ENCODE measurements at places on chromosomes 7 and 10.
A peak's percentile ranks its signal among the peaks of the same experiment; 100 is the strongest.

DNA sequence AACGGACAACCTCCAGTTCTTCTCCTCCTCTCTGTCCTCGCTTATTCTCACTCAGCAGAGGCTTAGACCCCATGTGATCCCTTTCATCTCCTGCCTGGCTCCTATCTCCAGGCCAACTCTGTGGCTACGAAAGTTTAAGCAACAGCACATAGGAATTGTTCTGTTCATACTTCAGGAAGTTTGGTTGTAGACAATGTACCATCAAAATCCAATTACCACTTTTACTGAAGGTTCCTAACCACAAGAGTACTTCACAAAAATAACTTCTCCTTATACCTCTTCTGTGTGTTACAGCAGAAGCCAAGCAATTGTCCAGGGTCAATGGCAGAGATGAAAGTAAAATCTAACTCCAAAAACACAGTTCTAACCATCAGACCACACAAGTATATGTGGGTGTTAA is 80.0 kb downstream of the SLC25A13 start:
- DNase-seq = no peak

DNA sequence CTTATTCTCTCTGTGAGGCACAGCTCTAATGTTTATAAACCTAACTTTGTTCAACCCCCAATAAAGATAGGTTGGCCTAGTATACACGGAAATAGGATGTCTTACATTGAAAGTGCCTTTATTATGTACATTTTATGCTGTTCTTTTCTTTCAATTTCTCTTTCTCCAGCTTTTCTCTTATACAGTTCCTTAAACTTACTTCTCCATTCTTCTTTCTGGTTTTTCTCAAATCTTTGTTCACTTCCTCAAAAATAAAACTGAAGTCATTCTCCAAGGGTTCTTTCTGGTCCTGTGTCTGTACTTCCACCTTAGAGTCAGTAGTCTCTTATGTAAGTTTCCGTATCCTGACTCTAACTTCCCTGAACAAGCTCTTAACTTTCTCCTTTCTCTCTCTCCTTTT is 29.2 kb upstream of the NAMPT start:
- no peak for DNase-seq

- no peak for DNase-seq
These were observed 60.4 kb downstream of the CSGALNACT2 start for GRCh38 chr10:43198682-43199005.

GRCh38 chr7:4281231-4281993 is 400.7 kb upstream of the FOXK1 start:
- DNase-seq = no peak

DNA sequence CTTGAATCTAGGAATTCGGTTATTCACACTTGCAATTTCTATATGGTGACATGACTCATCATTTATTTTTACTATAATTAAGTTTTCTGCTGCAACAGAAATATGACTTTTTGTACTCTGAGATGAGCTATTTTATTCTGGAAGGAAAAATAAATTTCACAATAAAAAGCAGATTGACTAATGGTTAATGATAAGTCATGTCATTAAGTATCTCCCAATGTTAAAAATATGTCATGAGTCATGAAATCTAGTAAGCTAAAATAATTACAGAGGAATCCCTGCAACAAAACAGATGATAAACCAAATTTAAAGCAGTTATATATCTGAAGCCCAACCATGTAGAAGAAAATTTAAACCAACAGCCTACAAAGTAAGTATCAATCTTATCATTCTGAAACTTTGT is 149.2 kb downstream of the CACNA2D1 start:
- peak; percentile 35 for DNase-seq

GRCh38 chr10:72509941-72510340 is 115.9 kb downstream of the MICU1 start:
- DNase-seq = no peak

All from AG20443 (cell line).